ENCODE measurements at places on chromosomes 4 and X.

DNA sequence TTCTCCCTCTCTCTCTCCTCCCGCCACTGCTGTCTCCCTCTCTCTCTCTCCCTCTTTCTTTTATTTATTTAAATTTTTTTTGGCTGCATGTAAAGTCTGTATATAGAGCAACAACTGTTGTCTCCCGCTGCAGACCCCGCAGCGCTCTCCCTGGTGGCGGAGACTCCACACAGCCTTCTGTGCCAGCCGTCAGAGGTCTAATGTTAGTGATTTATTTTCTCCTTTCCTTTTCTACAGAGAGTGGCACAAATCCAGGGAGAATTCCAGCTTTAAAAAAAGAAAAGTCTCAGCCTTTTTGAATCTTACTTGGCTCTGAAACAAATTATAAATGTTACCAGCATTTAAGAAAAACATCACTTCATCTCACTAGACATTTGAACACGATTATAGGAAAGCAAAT is 106.2 kb downstream of the FAM9B start:
- DNase-seq, result no peak

DNA sequence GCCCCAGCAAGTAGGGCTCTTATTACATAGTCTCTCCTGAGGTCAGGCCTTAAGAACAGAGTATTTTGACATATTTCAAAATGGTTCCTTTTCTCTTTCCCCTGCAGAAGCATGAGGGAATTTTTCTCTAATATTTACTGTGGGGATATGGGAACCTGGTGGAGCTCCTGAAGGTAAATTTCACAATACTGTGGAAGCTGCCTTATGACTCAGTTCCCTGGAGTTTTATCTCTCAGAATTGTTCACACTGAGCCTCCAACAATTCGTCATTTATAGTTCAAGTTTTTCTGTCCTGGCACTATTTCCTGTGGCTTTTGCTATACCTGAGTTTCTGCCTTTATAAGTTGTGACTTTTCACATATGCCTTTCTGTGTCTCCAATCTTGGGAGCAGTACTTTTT is 607.2 kb upstream of the NDST4 start:
- no peak for DNase-seq

GRCh38 chrX:44330227-44330626 is 13.2 kb downstream of the EFHC2 start:
- no peak for DNase-seq

DNA sequence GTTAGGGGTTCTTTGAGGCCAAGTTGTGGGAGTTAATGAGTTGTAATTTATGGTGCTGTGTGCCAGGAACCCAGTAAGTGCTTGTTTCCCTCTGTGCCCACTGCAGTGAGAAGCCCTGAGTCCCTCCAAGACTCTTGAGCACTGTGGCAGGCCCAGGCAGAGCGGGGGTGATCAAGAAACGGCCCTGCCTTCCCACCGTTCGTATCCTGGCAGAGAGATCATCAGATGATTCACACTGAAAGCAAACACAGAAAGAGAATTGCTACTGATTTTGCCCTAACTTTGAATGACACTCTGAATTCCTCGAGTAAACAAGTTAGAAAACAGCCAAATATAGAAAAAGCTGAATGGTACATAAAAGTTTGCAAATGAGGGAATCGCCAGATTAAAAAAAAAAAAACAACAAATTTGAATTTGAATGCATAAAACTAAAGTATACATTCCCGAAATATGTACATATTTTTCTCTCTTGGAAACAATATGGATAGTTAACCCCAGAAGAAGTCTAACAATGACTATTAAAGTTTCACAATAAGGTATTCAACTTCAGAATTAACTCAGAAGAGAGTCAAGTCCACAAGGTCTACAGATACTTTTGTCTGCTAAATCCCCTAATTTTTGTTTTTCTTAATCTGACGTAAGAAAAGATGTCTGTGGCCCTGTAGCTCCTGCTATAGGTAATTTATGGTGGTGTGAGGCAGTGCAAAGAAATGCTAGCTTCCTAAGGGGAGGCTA is 71.8 kb downstream of the AFAP1 start:
- DNase-seq, result no peak

- DNase-seq, result no peak
These were observed 33.7 kb downstream of the HTT start for GRCh38 chr4:3108211-3108610.

DNA sequence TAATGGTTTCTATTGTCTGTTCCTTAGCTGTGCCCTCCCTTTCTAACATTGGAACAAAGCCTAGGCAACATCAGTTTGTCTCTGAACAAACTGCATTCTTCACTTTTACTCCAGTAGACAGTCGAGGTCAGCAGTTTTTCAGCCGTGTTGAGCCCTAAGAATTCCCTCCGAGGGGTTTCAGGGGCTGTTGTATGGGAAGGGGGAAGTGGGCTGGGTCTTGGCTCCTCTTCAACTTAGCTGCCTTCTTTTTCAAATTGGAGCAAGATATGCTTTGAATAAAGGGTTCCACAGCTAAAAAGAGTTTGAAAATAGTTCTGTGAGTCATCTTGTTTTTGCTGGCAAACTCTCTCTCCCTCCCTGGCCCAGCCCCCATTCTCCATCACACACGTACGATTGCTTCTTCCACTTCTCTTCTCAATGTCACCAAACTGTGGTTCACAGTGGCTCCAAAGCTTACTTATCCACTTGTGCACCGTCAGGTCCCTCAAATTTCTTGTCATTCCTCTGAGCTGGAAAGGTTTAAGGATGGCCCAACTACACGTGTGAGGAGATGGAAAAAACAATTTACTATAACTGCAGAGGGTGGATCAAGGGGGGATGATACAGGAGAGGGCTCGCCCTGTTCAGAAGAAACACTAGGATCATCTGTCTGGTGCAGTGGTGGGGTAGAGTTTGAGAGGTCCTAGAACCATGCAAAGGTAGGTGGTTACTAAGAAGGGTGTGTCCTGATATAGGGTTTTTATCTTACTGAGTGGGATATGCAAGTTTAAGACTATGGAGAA is 9.2 kb upstream of the MAML3 start:
- DNase-seq, result no peak

DNA sequence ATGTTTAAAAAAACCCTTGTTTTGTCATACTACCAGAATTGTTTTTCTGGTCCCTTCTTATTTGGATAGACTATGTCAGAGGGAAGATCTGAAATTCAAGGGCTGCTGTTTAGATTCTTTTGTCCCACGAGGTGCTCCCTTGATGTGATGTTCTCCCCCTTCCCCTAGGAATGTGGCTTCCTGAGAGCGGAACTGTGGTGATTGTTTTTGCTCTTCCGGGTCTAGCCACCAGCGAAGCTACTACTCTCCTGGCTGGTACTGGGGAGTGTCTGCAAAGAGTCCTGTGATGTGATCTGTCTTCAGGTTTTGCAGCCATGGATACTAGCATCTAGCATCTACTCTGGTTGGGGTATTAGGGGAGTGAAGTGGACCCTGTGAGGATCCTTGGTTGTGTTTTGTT is 271.1 kb downstream of the DCAF12L2 start:
- no peak for DNase-seq

DNA sequence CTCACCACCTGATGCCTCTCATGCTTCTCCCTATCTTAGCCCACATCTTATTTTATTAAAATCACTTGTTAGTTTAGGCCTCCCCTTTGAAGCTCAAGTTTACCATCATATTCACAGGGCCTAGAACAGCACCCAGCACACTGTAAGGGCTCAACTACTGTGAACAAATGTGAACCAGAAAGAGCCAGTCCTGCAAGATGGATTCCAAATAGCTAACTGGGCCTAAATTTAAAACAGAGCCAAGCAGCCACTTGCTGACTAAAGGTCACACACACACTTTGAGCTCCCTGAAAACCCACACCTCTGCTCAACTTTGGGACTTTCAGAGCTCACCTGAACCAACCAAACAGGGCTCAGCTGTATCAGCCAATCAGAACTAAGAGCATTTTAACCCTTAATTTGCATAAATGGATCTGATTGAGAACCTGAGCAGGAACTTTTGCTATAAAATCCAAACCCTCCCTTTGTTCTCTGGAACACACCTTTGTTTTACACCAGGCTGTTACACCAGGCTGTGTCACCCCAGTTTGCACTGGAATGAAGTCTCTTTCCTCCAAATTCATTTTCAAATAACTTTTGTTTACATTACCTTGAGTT is 62.1 kb upstream of the EXOC1L start:
- no peak for DNase-seq

DNA sequence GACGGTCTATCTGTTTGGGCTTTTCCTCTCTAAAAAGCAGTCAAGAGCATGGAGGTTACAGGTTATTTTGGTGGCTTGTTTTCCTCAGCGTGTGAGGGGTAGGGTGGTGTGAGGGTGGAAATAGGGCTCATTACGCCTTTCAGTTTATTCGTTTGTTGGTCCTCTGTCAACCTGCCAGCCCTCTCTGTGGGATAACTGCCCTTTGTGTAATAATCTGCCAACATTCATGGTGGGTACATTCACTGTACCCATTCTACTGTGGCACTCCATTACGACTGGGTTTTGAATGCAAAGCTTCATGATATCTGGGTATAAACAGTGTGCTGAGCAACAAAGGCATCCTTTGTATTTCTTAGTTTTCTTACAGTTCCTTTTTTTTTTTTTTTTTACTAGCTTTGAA is 136.4 kb downstream of the ADGRL3 start:
- no peak for DNase-seq

- no peak for DNase-seq
These were observed 60.2 kb upstream of the MSN start for GRCh38 chrX:65607070-65607742.

DNA sequence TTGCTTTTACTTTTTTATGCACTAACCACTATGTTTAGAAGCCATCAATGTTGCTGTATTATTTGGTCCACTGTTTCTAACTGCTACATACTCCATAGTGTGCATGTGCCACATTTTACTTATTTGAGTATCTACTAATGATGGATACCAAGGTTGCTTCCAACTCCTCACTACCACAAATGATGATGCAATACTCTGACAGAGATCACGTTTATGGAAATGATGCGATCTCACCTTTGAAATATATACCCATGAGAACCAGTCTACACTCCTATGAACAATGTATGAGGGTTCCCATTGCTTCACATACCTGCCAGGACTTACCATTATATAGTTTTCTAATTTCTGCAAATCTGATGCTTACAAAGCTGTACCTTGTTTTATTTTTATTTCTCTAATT is 44.2 kb downstream of the HUWE1 start:
- DNase-seq, result no peak

DNA sequence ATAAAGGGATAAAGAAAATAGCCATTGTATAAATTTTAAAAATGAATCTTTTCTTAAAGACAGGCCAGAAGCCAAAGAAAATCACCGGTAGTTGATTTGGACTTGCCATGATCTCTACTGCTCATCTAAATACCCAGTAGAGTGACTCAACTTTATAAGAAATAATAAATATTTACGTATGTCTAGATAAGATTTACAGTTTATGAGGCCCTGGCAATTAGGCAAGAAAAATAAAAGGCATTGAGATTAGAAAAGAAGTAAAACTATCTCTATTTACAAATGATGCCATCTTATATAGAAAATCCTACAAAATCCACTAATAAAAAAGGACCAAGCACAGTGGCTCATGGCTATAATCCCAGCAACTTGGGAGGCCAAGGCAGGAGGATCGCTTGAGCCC is 765.5 kb upstream of the HTR2C start:
- DNase-seq, result no peak

DNA sequence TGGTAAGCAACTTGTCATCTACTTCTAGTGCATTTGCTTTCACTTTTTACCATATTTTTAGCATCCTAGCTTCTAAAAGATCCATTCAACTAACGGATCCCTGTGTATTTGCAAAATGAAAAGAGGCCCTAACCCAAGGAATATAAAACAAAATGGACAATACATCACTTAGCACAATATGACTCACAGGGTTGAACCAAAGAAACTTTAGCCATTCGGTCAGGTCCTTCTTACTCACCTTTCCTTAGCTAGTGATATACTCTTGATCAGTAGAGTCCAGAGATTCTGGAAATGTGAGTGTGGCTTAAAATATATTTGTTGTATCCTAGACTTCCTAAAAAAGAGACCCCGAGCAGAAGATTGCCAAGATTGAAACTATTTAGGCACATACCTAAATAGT is 19.5 kb downstream of the TMPRSS11E start:
- DNase-seq, result no peak

GRCh38 chr4:151641167-151641566 is 119.6 kb downstream of the GATB start:
- DNase-seq, result no peak

DNA sequence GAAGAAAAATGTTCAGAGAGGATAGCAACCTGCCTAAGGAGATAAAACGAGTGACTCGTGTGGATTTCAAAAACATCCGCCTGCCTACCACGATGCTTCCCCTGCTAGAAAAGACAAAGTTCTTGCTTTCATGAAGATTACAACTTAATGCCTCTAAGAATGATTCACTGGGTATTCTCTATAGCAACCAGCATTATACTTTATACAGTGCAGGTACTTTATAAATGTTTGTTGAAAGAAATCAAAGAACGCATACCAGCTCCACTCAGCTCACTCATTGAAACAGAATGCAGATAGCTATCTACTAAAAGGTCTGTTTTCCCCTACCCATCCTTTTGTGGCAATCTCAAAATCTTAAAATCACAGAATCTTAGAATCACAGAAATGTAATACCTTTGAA is 33.7 kb downstream of the GASK1B start:
- no peak for DNase-seq

DNA sequence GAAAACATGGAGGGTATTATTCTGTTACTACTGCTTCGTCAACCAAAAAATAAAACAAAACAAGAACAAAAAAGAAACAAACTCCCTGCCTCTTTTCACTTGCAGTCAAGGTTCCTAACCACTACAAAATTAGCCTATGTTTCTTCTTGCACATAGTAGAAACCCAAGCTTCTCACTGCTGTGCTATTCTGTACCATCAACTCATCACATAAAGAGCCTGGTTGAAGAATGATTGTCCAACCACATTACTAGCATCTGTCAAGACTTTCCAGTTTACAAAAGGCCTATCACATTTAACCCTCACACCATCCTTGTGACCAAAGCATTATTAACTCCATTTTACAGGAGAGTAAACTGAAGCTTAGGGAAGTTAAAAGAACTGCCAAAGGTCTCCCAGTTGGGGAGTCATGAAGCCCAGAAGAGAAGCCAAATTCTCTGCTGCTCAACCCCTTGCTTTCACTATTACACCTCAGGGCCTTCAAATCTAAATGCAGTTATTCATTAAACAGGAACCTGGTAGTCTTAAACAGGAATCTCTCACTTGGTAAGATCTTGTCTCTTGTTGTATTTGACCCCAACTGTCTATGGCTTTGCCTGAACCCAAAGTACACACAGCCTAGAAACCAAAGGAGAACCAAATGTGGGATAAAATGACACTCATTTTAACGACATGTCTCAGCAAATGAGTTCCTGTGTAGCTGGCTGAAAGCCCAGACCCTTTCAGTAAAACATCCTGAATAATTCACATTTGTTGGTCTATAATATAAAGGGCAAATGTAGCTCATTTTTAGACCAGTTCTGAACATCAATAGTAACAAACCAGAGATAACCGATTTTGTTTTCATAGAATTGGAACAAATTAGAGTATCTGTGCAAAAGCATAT is 8.6 kb downstream of the F9 start:
- DNase-seq, result no peak

Data from substantia nigra (tissue), 51 donors.